ENCODE measurements at places on chromosomes 13 and 19. TPM values are rescaled to one million over a fixed set of nuclear protein-coding genes. Genes with fewer than 3 reads are reported as not detected.

GRCh38 chr13:40362502-40362901 lies 303.9 kb downstream of the FOXO1 start:
- DNase-seq, result no peak

- DNase-seq, result no peak
These were observed 73.4 kb downstream of the COL4A2 start for GRCh38 chr13:110380359-110381028.

The NRTN gene
- total RNA-seq, result 3.7 TPM

DNA sequence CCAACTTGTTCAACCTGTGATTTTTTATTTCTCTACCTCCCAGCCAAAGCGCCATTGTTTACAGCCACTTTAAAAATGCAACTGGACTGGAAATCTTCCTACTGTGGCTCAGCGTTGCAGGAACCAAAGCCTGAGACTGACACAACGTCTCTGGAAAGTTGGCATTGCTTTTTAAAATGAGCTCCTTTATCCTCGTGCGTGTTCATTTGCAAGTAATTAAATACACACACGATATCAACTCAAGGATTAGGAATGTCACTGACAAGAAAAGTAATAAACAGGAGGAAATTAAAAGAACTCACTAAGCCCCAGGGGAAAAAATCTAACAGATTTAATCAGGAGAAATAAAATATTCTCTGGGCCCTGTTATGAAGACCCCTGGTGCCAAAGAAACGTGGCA lies 184.6 kb upstream of the IRS2 start:
- DNase-seq, result no peak

DNA sequence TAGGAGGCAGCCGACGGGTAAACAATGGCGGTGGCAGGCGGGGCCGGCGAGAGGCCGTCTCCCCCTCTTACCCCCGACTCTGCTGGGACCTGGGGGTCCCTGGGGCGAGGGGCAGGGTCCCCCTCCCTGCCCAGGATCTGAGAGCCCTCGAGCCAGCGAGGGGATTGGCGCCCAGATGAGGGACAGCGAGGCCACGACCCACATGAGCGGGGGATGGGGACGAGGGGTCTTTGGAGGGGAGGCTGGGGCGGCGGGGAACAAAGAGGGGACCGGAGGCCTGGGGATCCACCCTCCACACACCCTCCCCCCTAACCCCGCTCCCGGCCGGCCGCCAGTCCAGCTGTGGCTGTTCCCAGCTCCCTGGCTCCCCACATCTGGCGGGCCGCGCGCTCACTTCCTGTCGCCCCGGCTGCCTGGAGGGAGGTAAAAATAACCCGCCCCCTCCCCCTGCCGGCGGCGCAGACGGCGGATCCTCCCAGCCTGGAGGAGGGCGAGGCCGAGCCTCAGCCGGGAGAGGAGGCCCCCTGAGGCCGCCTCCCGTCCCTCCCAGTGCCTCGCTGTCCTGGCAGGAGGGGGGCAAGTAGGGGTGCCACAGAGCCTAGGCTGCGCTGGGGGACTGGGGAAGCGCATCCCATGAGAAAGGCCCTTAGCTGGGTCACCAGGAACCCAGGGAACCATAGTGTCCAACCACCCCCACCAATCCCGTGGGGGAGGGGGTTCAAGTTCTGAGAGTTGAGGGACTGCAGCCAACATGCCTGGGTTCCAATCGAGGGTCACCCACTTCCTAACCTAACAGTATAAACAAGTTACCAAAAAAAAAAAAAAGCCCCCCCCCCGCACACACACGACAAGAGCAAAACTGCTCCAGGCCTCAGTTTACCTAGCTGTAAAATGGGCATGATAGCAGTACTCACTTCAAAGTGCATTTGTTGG lies 29.3 kb upstream of the NANOS3 start:
- peak; percentile 98 for DNase-seq

The ZNF45 gene
- 9.3 TPM for total RNA-seq

The ZNF546 gene
- 0.72 TPM for total RNA-seq

DNA sequence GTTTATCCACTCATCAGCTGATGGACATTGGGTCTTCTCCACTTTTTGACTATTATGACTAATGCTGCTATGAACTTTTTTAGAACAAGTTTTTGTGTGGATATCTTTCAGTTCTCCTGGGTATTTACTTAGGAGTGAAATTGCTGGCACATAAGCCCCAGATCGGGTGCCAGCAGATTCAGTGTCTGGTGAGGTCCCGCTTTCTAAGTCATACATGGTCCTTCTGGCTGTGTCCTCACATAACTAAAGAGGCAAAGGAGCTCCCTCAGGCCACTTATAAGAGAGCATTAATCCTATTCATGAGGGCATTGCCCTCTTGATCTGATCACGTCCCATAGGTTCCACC lies 600 bp upstream of the ZNF226 start:
- DNase-seq, result no peak

DNA sequence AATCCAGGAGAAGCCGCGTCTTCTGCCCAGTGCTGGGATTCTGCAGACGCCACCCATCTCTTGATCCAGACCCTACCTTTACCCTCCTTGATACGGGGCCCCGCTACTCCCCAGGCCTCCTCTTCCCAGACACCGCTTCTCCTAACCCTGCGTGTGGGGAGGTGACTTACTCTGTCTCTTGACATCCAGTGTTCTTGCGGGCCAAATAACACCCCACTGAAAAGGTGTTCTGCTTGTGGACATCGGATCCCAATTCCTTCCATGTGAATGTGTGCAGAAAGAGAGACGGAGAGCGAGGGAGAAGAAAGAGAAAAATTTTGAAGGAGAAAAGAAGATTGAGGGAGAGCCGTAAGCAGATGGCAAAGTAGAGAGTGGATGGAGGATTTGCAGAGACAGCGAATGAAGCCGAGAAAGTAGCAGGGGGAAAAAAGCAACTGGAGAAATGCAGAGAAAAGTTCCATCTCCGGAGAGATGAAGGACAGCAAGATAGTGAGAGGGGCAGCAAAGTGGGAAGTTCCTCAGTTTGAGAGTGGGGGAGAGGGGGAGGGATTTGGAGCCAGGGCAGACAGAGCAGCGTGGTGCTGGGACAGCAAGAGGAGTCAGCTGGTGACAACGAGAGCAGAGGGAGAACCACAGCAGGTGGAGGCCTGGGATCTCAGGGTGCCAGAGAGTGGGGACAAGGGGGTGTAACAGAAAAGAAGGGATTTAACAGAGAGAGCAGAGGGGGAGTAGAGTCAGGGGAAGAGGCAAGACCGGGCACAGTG lies 814 bp downstream of the ZNF480 start:
- no peak for DNase-seq

The PSG5 gene
- total RNA-seq, result not detected

- no peak for DNase-seq
These were observed 935.9 kb downstream of the EFNB2 start for GRCh38 chr13:105599477-105600037.

DNA sequence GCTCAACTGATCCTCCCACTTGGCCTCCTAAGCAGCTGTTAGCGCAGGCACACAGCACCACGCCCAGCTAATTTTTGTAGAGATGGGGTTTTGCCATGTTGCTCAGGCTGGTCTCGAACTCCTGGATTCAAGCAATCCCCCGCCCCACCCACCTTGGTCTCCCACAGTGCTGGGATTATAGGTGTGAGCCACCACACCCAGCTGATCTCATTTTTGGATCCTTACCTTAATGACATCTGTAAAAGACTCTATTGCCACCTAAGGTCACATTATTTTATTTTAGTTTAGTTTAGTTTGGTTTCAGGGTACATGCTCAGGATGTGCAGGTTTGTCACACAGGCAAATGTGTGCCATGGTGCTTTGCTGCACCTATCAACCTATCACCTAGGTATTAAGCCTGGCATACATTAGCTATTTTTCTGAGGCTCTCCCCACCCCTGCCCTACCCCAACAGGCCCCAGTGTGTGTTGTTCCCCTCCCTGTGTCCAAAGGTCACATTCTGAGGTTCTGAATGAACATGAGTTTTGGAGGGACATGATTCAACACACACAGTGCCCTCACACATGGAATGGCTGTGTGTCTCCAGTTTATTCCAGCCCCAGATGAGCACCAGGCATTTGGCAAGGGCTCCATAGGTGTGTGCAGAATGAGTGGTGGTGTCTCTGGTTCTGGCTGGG lies 1.3 kb downstream of the OR10H5 start:
- DNase-seq, result no peak

- DNase-seq, result no peak
These were observed 15.7 kb downstream of the ZIC5 start for GRCh38 chr13:99955747-99956472.

The SLC6A16 gene
- total RNA-seq, result not detected

DNA sequence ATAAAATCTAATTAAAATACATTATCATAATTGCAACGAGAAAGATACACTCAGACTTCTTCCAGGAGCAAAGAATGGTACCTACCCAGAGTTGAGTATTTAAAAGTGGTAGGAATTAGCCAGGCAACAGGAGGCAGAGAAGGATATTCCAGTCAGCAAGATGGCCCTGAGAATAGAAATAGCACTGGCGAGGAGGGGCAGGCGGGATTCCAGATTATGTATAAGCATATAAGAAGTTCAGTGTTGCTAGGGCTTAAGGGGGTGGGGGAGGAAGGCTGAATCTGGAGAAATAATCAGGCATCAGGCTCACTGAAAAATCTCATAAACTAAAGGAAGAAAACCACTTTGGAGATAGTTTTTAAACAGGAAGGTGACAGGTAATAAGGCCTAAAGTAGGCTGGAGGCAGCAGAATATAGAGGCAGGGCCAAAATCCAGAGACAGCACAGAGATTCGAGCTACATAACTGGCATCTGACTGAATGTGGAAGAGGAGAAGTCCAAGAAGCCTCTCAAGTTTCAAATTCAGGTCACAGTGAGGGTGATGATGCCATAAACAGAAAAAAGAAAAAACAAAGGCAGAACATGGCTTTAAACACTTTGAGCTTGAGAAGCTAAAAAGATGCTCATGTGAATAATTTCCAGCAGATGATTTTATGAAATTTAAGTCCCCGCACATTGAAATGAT lies 7.5 kb downstream of the KPNA3 start:
- DNase-seq, result no peak

- DNase-seq, result no peak
These were observed 2.5 kb downstream of the ZNF556 start for GRCh38 chr19:2869618-2870017.

- DNase-seq, result no peak
These were observed 716 bp upstream of the ZNF420 start for GRCh38 chr19:37077501-37077933.

GRCh38 chr13:73090823-73091187 lies 32.0 kb downstream of the KLF5 start:
- DNase-seq, result no peak

GRCh38 chr13:22468045-22468444 lies 712.7 kb upstream of the SGCG start:
- no peak for DNase-seq

DNA sequence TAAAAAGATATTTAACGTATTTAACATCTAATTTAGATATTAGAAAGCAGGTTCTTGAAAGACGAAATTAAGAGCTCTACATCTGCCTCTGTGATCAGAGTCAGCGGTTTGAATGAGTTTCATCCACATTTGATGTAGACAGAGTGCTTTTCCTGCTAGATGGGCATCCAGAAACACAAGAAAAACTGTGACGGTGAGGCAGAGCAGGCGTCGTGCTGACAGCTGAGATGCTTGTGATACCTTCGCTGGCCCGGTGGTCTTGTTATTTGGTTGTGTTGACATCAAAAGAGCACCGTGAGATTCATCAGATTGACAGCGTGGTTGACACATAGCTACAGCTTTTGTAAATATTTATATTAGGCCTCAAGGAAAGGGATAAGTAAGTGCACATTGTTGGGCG lies 399.1 kb downstream of the GPC5 start:
- DNase-seq, result no peak

The OLFM4 gene
- total RNA-seq, result 0.83 TPM

DNA sequence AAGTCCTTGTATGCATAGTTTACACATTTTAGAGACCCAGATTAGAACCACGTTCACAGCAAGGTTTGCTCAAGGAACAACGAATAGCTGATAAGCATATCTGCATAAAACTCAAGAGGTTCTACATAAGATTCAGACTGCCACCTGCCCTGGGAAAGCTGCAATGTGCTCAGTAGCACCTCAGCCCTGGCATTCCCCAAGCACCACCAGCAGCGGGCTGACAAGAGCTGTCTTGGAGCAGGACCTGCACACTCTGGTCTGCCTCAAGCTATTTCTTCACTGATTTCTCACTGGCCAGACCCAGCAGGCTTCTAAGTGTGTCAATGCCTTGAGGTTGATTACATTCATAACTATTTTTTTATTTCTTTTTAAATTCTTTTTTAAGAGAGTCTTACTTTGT lies 65.8 kb upstream of the UQCRFS1 start:
- no peak for DNase-seq

- DNase-seq, result no peak
These were observed 50.6 kb downstream of the GGACT start for GRCh38 chr13:100537951-100538462.

GRCh38 chr19:32673573-32673972 lies 1.4 kb downstream of the ANKRD27 start:
- no peak for DNase-seq

- DNase-seq, result peak; percentile 77
These were observed 962 bp upstream of the IRS2 start for GRCh38 chr13:109787135-109787954.

- DNase-seq, result no peak
These were observed 2.2 kb upstream of the IRS2 start for GRCh38 chr13:109788372-109789111.

GRCh38 chr19:10491472-10492047 lies 11.6 kb downstream of the KEAP1 start:
- no peak for DNase-seq

- DNase-seq, result no peak
These were observed 535 bp downstream of the COL5A3 start for GRCh38 chr19:10009714-10010224.

DNA sequence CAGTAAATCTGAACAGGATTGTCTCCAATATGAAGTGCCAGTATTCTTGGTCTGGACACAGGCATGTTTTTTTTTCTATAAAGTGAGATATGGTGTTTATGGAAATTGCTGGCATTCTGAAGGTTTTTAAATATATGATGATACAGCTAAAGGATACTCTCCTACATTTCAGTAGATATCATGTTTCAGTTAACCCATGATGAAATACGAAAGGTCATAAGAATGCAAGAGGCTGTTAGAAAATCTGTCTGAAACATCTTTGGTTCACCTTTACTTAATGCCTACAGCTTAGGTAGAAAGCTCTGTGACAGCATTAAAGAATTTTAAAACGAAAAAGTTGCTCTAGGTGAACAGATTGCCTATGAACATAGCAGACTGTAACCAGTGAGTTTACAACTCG lies 9.1 kb downstream of the FRY start:
- DNase-seq, result no peak

DNA sequence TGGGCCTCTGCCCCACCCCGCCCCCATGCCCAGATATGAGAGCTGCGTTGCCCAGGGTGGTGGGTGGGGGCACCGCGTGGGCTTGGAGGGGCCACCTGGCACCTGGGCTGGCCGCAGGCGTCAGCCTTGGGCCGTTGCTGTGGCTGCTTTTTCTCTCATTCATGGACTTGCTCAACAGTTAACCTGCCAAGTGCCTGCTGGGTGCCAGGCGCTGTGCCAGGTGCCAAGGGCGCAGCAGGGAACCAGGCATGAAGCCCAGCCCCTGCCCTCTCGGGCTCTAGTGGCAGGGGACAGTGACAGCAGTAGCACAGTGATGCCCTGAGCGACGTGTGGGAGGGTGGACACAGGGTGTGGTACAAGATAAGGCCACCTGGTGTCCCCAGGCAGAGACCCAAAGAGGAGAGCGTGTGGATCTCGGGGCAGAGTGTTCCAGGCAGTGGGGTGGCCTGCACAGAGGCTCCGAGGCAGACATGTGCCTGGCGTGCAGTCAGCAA lies 28.1 kb downstream of the DHX34 start:
- no peak for DNase-seq

- no peak for DNase-seq
These were observed at the start of gene ALOX5AP for GRCh38 chr13:30735025-30735871. Gene ALOX5AP, plus strand, starts transcription at chr13:30735543. Its CDS starts 63 bp downstream, at chr13:30735606.

The KISS1R gene
- total RNA-seq, result 0.29 TPM

Data from suprapubic skin (tissue), 4 donors.